ENCODE measurements at places on chromosomes 3 and 15.
A peak's percentile ranks its signal among the peaks of the same experiment; 100 is the strongest.

DNA sequence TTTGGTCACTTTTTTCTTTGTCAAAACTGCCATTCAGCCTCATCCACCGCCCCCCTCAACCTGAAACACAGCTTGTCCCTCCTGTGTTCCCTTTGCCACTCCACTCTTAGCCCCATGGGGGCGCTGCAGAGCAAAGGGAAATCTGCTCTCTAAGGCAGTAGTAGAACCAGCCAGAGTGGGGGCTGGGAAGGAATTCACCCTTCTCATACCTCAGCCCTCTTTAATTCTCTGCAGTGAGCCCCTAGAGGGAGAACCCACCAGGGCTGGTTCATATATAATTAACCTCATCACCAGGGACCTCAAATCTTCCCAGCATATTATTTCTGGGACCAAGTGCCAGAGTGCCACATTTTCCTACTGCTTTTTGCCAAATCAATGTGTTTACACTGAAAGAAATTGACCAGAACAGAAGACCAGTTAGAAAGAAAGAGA lies 2.8 kb upstream of the BCL6 start:
- DNase-seq = peak; percentile 97

GRCh38 chr3:11134794-11135193 lies 19.5 kb upstream of the HRH1 start:
- DNase-seq = no peak

DNA sequence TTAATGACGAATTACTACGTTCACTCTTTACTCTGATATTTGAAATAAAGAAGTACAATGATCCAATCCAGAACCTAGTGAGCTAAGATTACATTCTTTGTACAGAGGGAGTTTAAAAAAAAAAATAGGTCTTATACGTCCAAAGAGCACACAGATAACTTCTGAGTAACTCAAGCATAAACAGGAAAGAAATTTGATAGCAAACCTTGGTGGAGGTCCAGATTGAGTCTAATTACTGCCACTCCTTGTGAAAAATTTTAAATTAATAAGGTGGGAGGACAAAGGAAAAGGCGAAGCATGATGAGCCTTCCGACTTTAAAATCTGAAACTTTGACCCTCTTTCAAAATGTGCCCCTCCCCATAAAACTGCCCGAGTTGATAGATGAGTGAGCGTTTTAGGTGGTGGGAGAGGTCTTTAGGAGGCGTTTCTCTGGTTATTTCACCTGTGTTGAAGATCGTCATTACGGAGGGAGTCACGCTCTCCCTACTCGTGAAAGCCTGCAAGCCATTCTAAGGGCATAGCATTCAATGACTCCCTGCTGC lies 127.0 kb upstream of the ROBO2 start:
- DNase-seq = no peak

- DNase-seq = no peak
Measured at GRCh38 chr15:90035095-90035839, 34.1 kb downstream of the ZNF710 start.

DNA sequence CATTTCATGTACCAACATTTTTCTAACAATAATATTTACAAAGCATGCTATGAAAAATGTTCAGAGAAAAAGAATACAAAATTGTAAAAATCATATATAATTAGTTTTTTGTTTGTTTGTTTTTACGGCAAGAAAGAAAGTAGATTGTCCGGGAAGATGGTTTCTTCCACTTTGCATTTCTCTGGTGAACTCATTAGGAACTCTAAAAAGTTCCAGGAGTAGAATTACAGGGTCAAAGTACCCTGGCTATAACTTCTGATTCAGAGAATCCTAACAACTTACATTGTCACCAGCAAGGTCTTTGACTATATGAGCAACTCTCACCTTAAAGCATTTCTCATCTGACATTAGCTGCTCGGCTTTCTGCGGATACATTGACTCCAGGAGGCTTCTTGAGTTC lies 196.7 kb downstream of the PDE8A start:
- DNase-seq = no peak

GRCh38 chr3:197001106-197001971 lies 28.3 kb downstream of the MELTF start:
- no peak for DNase-seq

- peak; percentile 70 for DNase-seq
Measured at GRCh38 chr15:60787837-60788691, 309.1 kb upstream of the ICE2 start.

DNA sequence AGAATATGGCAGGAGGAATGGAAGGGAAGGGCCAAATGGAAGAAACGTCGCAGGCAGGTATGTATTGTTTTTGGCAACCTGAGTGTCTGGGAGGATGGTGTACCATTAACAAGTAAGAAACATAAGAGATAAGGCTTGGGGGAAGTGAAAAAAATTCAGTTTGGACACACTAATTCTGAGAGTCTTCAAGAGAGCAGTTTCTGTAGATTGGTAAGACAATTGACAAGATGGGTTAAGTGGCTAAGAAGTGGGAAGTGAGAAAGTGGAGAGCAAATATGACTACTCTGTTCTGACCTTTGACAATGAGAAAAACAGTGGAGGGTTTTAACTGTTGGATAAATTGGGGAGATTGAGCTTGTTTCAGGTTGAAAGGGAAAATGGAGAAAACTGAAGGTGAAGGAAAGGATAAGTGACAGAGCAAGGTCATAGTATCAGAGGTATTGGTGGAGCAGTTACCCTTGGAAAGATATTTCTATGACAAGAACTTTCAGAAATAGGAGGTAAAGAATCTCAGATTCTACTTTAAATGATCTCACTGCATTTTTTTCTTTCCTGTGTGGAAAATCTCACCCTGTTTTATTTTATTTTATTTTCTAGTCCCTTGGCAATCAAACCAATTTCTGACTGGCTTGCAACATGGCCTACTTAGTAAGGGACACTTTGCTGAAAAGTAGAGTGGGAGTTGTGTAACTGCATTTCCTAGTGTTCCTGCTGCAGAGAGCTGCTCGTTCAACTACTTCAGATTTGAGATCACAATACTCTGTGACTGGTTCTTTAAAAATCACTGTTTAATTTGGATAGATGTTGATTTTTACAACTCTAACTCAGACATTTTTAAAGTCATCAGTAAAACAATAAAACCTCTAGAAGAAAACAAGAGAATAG lies 23.1 kb upstream of the GABPB1 start:
- DNase-seq = no peak

Measured in activated naive CD4-positive, alpha-beta T cell treated with anti-CD3 and anti-CD28 coated beads for 36 hours (primary cell).